ENCODE measurements at places on chromosomes 4 and X.
A peak's percentile ranks its signal among the peaks of the same experiment; 100 is the strongest.

DNA sequence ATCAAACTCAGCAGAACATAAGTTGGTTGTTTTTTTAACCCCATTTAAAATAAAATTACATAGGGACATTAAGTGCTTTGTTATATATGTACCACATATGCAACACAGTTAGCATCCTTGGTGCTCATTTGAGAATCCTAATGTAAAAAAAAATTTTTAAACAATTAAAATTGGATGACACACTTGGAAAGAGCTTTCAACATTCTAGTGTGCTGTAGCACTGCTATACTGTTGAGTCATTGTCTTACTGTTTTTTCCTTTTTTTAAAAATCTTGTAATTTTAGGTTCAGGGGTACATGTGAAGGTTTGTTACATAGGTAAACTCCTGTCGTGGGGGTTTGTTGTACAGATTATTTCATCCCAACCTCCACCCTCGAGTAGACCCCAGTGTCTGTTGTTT, 12.8 kb downstream of the THAP9 start:
- DNase-seq: no peak

DNA sequence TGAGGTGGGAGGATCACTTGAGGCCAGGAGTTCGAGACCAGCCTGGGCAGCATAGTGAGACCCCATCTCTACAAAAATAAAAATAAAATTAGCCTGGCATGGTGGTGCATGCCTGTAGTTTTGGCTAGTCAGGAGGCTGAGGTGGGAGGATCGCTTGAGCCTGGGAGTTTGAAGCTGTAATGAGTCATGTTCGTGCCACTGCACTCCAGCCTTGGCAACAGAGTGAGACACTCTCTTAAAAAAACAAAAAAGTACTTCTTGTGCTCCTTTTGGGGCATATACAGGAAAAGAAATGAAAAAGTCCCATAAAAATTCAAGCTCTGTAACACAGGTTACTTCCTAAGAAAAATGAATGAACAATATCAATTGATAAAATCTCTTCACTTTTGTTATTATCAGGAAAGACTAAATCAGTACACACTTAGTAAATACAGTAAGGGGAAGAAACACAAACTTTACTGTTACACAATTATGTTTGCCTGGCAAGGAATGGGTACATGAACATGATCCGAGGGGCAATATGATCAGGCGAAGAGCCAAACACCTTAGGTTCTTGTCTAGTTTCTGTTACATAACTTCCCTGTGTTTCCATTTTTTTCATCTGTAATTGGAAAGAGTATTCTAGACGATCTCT, 46.9 kb downstream of the CCDC158 start:
- DNase-seq: no peak

GRCh38 chr4:148740701-148741100, 298.5 kb upstream of the NR3C2 start:
- DNase-seq: no peak

- DNase-seq: peak; percentile 46
Observed at GRCh38 chrX:71652405-71652804, 14.9 kb upstream of the LOC101059915 start.

DNA sequence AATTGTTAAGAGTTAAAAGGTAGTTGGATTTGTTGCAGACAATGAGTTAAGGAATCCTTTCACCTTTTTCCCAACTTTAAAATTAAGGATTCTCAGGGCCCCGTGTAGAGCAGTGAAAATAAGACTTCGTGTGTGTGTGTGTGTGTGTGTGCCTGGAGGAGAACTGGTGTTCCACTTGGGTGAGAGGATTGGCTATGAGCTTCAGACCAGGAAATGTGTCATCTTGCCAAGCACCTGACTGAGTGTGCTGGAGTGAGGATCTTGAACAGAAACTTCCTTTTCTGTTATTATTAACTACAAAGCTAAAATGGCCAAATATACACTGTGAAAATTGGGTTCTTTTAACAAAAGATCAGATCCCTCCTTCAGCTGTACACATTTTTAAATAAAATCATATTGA, 113.1 kb upstream of the VCX2 start:
- no peak for DNase-seq

DNA sequence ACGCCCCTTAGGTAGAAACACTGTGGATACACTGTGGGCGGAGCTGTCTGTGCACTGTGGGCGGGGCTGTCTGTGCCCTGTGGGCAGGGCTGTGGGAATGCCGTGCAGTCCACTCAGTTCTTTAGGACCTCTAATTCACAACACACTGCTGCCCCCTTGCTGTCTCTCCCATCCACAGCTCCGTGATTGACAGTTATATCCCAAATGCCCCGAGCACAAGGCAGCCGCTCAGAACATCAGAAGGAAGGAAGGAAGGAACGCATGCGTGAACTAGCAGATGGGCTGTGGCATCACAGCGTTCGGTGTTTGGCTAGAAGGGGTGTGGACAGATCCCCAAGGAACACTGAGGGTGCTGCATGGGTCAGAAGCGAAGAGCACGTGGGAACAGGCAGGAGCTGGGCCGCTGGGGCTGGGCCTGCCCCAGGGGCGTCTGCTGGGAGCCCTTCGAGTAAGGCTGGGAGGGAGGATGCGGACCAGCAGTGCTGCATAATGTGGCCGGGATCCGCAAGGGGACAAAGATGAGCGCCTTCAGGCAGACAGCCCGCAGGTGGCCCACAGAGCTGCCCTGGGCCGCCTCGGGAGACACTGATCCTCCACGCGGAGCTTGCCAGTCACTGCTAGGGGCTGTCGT, 29.8 kb downstream of the ACOX3 start:
- DNase-seq: no peak

DNA sequence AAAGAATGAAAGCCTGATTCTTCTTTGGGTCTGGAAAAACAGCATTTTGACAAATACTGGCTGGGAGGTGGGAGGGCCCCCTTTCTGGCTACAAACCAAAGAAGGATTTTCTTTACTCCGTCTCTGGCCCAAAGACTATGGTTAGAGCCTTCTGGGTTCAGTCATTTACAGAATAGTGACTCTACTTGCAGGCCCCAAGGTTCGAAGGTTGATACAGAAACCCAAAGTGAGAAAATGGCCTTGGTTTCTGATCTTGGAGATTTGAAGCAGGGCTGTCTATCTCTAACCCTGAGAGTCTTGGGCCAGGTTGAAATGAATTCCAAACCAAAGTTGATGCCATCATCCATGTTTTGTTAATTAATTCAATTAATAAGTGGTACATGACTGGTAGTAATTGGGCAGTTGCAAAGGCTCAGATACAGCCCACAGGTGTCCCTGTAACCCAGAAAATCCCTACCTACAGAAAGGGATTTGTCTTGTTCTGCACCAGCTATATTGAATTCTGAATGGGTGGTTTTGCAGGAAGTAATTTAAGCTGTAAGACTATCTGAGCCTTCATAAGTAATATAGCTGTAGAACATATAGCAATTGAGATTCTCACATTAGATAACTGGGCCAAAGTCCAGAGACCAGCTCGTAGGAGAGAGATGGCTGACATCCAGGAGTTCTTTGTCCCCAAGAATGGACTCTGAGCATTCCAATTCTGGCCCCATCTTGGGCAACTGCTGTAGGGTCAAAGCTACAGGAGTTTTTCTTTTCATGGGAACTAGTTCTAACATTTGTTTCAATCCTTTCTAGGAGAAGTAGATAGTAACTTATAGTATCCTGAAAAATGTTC, 34.5 kb downstream of the CHRNA9 start:
- no peak for DNase-seq

GRCh38 chrX:124863303-124863702, 456.4 kb upstream of the TEX13C start:
- DNase-seq: no peak

DNA sequence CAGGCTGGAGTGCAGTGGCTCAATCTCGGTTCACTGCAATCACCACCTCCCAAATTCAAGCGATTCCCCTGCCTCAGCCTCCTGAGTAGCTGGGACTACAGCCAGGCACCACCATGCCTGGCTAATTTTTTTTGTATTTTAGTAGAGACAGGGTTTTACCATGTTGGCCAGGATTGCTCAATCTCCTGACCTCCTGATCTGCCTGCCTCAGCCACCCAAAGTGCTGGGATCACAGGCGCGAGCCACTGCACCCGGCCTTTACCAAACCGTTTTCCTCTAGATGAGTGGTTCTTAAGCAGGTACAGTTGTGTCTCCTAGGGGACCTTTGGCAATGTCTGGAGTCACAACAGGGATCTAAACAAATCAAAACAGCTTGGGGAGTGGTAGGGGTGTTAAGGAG, 11.6 kb downstream of the AMELX start:
- no peak for DNase-seq

GRCh38 chr4:1466034-1466862, 60.0 kb upstream of the NKX1-1 start:
- no peak for DNase-seq

- no peak for DNase-seq
Observed at GRCh38 chr4:7343950-7344349, 90.8 kb downstream of the PSAPL1 start.

GRCh38 chrX:153609917-153610835, 11.2 kb upstream of the CCNQ start:
- DNase-seq: peak; percentile 40

DNA sequence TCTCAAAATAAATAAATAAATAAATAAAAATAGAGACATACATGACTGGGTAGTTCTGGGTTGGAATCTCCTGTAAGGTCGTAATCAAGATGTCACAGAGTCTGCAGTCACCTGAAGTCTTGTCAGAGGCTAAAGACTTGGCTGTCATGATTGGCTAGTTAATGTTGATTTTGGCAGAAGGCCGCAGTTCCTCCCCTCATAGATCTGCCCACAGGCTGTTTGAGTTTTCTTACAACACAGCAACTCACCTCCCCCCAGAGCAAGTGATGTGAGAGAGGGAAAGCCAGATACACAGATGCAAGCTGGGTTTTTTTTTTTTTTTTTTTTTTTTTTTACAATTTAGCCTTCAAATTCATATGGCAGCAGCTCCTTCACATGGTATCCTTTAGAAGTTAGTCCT, 36.4 kb upstream of the BMPR1B start:
- DNase-seq: no peak

DNA sequence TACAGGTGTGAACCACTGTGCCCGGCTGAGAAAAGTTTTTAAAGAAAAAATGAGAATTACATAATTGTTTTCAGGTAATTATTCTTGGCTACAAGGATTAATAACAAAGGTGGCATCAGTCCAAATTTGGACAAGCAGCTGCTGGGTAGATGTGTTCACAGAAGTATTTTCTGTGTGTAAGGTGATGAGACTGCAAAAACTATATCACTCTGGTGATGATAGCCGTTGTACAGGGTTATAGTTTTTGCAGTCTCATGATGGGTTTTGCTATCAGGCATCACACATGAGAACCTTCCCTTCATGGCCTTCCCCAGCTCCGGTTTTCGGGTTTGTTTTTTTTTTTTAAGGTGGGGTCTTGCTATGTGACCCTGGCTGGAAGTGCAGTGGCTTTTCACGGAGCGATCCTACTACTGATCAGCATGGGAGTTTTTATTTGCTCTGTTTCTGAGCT, 5.1 kb upstream of the SLC10A3 start:
- no peak for DNase-seq

GRCh38 chr4:87493115-87493514, 36.1 kb downstream of the SPARCL1 start:
- no peak for DNase-seq

DNA sequence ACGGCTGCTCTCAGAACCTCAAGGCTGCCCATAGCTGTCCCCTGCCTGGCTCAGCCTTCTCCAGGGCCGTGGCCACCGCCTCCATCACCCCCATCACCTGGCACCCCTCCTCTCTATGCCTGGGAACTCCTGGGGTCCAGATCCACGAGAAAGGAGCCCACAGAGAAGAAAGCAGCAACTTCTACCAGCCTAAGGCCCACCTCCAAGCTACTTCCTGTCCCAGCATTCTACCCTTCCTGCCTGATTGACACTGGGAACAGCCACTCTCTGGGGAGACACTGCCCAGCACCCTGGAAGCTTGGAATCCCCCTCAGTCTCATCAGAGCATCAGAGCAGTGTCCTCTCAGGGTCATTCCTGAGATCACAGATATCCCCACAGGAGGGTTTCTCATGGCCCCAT, 36.9 kb upstream of the PROM1 start:
- DNase-seq: no peak

GRCh38 chr4:15925830-15926229, 12.7 kb downstream of the FGFBP1 start:
- DNase-seq: no peak

- DNase-seq: no peak
Observed at GRCh38 chrX:148984238-148984637, 483.8 kb downstream of the AFF2 start.

GRCh38 chrX:47047989-47048388, 30.3 kb upstream of the RGN start:
- no peak for DNase-seq

GRCh38 chrX:30364229-30364628, 55.0 kb upstream of the NR0B1 start:
- DNase-seq: no peak

- no peak for DNase-seq
Observed at GRCh38 chr4:51880016-51880915, 37.3 kb downstream of the DCUN1D4 start.

DNA sequence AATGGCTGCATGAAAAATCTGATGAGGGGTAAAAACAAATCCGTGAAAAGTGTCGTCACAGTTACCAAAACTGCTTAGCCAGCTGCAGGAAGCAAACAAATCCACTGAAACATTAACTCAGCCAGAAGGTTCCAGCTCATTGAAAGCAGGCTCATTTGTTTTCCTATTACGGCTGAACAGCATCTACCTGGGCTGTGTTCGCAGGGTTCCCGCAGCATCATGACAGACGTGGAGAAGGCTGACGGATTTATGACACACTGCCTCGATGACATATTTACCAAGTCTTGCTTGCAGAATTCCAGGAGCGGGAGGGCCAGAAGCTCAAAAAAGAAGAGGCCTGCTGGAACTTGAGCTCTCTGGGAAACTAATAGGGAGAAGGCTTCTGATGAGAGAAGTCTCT, 781.1 kb downstream of the RAB28 start:
- peak; percentile 0 for DNase-seq

DNA sequence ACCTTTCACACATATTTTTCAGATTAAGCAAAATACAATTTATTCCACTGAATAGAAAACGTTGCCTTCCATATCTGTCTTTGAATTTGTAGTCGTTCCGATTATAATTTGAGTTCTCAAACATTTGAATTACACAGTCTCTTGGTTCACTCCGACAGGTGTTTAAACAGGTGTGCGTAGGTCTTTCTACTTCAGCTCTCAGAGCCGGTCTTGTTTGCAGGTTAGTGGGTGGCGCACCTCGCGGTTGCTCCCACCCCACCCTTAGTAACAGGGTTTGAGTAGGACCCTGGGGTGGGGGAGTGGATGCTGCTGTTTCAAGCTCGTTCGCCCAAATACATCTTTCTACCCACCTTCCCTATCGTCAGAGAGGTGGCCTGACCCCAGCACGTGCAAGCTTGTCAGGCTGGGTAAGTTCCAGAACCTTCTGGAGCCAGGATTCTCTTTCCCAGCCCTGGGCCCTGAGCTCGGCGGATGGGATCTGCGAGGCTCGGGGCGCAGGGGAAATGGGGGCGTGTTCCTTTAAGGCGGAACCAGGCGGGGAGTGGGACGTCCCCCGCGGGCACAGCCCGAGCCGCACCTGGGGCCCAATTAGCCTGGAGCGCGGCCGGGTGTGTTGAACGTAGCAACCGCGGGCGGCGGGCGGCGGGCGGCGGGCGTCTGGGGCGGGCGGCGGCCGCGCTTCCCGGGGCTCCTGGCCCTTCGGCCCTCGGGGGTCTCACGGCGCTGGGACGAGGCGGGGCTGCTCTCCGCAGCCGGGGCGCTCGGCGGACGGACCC, at the start of gene FAM149A:
FAM149A (plus strand) TSS at position 591 of the 776 bp plus-strand sequence.
- DNase-seq: peak; percentile 5
